ENCODE measurements at places on chromosomes 1 and 21. TPM values are rescaled to one million over a fixed set of nuclear protein-coding genes. Genes with fewer than 3 reads are reported as not detected.

DNA sequence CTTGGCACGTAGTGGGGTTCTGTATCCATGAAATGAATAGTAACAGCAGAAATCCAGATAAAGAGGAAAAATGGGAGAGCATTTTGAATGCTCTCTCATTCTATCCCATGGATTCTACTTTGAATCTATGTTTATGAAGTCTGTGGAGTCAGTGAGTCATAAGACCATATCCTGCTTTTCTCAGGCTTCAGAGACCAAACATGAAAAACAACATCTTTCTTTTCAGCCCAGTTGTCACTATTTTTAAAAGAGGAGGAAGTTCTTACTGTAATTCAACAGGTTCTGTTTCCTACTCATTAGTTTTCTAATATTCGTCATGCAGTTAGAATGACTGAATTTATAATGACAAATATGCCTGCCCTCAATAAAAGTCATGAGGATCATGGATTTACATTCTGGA lies 39.4 kb upstream of the CD55 start:
- peaks cover 75% of the 10 kb centered on the region for H3K4me1 ChIP-seq
- H3K4me3 ChIP-seq: no peak overlapping the region
- no peaks in the 10 kb centered on the region for H3K27me3 ChIP-seq

DNA sequence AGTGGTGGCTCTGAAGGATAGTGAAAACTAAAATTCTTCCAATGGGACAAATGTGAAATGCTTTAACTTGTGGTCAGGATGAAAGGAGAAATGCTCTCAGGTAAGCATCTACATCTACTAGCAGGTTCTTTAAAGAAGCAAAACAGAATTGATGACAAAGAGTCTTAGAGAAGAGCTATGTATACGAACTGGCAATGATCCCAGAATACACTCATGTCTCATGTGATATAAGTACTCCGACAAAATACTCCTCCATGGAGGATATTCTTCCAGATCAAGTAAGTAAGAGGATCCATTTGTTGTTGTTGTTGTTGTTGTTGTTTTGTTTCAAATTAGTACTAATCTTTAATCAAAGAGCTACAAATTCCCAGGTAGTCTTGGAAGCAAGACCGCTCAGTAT lies 174.0 kb upstream of the ATP1B1 start:
- peaks cover 47% of the 10 kb centered on the region for H3K27me3 ChIP-seq
- H3K4me3 ChIP-seq: no peak overlapping the region
- no peak for DNase-seq
- no peaks in the 10 kb centered on the region for H3K4me1 ChIP-seq
- H3K27ac ChIP-seq: no peak overlapping the region

DNA sequence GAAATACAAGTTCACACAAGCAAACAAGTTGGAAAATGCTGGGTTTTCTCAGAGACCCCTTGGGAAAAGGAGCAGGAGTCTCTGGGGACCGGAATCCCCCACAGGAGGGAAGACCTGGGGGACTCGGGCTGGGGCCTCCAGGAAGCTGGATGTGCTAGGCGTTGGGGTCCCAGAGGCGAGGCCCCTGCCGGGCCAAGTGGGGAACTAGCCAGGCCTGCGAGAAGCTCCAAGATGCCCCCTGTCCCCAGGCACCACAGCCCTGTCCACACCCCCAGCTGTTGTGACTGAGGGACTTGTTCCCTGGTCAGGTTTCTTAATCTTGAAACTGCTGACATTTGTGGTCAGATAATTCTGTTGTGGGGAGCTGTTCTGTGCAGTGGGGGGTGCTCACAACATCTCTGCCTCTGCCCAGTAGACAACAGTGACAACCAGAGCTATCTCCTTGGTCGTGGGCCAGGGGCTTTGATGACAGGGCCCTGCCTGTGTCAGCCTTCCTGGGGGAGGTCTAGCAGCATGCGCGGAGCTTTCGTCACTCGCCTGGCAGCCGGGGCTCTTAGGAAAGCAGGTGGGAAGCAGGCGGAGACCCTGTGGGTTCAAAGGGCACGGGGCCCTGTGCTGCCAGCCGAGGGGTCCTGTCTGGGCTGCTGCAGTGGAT lies 126.4 kb upstream of the ARHGEF16 start:
- DNase-seq: no peak
- H3K4me1 ChIP-seq: no peaks in the 10 kb centered on the region
- H3K27ac ChIP-seq: no peak overlapping the region
- H3K36me3 ChIP-seq: no peaks in the 10 kb centered on the region
- no peaks in the 10 kb centered on the region for H3K27me3 ChIP-seq

- no peaks in the 10 kb centered on the region for H3K27me3 ChIP-seq
- no peak overlapping the region for H3K4me3 ChIP-seq
- peaks cover 27% of the 10 kb centered on the region for H3K36me3 ChIP-seq
- no peak for DNase-seq
Measured at GRCh38 chr1:11842154-11843041, 5.2 kb downstream of the NPPA start.

- H3K27me3 ChIP-seq: no peaks in the 10 kb centered on the region
- no peak for DNase-seq
- peak overlapping the region; percentile 97 for H3K4me3 ChIP-seq
Measured at GRCh38 chr1:28510970-28511440, 5.2 kb downstream of the RCC1 start.

- H3K36me3 ChIP-seq: no peaks in the 10 kb centered on the region
- H3K27me3 ChIP-seq: peaks cover 11% of the 10 kb centered on the region
- H3K27ac ChIP-seq: no peak overlapping the region
- peaks cover 1% of the 10 kb centered on the region for H3K4me1 ChIP-seq
- DNase-seq: no peak
Measured at GRCh38 chr1:17130138-17130635, 10.9 kb upstream of the PADI2 start.

- no peaks in the 10 kb centered on the region for H3K36me3 ChIP-seq
- no peak overlapping the region for H3K4me3 ChIP-seq
- H3K4me1 ChIP-seq: no peaks in the 10 kb centered on the region
- peaks cover 7% of the 10 kb centered on the region for H3K27me3 ChIP-seq
- no peak for DNase-seq
- H3K27ac ChIP-seq: no peak overlapping the region
Measured at GRCh38 chr1:24236789-24237371, 49.8 kb upstream of the IFNLR1 start.

- H3K4me1 ChIP-seq: peaks cover 16% of the 10 kb centered on the region
- H3K36me3 ChIP-seq: no peaks in the 10 kb centered on the region
- no peak for DNase-seq
- H3K27me3 ChIP-seq: no peaks in the 10 kb centered on the region
- no peak overlapping the region for H3K27ac ChIP-seq
Measured at GRCh38 chr21:29477941-29478340, 179.2 kb downstream of the BACH1 start.

- no peak for DNase-seq
- H3K27ac ChIP-seq: no peak overlapping the region
- H3K4me3 ChIP-seq: no peak overlapping the region
- H3K36me3 ChIP-seq: peaks cover 6% of the 10 kb centered on the region
- H3K27me3 ChIP-seq: no peaks in the 10 kb centered on the region
- H3K4me1 ChIP-seq: no peaks in the 10 kb centered on the region
Measured at GRCh38 chr1:241591317-241591716, 48.9 kb downstream of the CHML start.

DNA sequence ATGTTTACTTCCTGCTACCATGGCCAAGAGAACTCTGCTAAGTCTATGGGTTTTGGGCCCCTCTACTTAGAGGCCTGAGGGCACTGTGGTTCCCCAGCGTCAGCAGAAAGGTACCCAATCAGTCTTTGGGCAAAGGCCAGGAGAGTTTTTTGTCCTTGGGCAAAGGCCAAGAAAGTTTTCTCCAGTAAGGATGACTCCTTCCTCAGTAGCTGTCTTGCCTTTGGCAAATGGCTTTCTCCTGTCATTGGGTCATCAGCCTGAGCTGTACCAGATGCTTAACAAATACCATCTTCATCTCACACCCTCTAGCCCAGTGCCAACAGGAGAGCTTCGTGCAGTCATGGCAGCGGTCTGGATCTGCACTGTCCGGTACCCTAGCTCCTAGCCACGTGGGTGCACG lies 199.3 kb upstream of the TMEM51 start:
- H3K4me1 ChIP-seq: no peaks in the 10 kb centered on the region
- no peaks in the 10 kb centered on the region for H3K27me3 ChIP-seq
- H3K27ac ChIP-seq: no peak overlapping the region
- DNase-seq: no peak

- peak; percentile 34 for DNase-seq
- H3K36me3 ChIP-seq: no peaks in the 10 kb centered on the region
- H3K27me3 ChIP-seq: peaks cover 10% of the 10 kb centered on the region
Measured at GRCh38 chr1:15803380-15803779, 4.1 kb downstream of the UQCRHL start.

DNA sequence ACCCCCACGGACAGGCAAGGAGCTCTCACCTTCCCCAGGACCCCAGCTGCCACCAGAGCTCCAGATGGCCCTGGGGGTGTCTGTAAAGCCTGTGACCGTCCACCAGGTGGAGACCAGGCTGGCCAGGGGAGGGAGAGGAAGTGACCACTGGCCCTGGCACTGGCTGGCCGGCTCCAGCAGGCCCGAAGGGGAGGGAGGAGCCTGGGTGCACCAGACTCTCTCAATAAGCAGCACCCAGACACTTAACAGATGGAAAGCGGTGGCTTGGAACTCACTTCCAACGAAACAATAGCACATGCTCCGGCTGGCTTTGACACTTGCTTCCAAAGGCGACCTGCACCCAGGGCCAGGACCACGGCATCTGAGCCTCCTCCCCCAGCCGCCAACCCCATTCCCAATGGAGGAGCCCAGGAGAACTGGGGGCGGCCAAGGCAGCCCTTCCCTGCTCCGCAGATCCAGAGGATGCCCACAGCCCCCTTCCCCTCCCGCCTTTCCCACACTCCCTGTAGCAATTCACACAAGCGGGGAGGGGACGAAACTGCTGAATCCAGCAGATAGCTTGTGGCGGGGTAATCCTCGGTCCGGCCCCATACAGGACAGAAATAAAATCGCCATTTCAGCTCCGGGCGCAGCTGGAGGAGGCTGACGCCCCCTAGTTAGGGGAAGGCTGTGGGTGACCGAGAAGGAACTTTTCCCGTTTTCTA lies 742 bp upstream of the PDE9A start:
- no peak for DNase-seq
- peak overlapping the region; percentile 43 for H3K27ac ChIP-seq
- H3K27me3 ChIP-seq: peaks cover 28% of the 10 kb centered on the region

DNA sequence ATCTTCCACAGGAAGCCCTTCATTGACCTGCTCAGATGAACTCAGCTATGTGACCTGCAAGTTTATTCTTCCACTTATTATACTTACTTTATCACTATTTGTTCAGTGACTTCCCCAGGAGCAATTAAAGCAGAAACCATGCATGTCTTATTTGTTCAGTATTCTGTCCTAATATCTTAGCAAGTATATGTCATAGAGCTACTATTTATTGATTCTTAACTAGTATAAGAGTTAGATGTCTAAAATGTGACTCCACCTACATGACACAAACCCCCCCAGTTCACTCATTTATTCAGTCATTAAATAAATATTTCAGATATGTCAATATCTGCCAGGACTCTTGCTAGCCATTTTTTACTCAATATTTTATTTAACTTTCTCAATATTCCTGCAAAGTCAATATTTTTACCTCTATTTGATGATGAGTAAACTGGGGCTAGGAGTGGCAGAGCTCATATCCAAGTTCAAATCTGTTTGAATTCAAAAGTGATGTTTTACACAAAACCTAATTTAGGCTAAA lies 469.0 kb upstream of the USP24 start:
- no peak overlapping the region for H3K27ac ChIP-seq
- no peaks in the 10 kb centered on the region for H3K4me1 ChIP-seq
- H3K4me3 ChIP-seq: no peak overlapping the region
- no peaks in the 10 kb centered on the region for H3K27me3 ChIP-seq

GRCh38 chr21:46024141-46024540 lies 42.6 kb downstream of the COL6A1 start:
- no peak overlapping the region for H3K27ac ChIP-seq
- peaks cover 17% of the 10 kb centered on the region for H3K27me3 ChIP-seq
- no peaks in the 10 kb centered on the region for H3K4me1 ChIP-seq
- no peak for DNase-seq

GRCh38 chr1:109864047-109864822 lies 46.4 kb upstream of the CSF1 start:
- no peak for DNase-seq
- H3K4me3 ChIP-seq: no peak overlapping the region
- peak overlapping the region; percentile 27 for H3K27ac ChIP-seq
- H3K27me3 ChIP-seq: peaks cover 14% of the 10 kb centered on the region
- H3K36me3 ChIP-seq: peaks cover 10% of the 10 kb centered on the region

DNA sequence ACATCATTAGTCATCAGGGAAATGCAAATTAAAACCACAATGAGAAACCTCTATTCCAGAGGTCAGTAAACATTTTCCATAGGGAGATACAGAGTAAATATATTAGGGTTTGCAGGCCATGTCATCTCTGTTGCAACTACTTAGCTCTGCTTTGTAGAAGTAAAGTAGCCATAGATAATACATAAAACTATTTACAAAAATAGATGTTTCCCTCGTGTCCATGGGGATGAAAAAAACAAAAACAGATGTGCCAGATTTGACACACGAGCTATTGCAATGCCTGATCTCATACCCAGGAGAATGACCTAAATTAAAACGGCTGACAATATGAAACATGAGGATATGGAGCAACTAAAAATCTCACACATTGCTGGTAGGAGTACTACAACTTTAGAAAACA lies 17.3 kb downstream of the LTN1 start:
- peaks cover 45% of the 10 kb centered on the region for H3K36me3 ChIP-seq
- no peak overlapping the region for H3K27ac ChIP-seq
- no peak for DNase-seq
- H3K4me3 ChIP-seq: no peak overlapping the region
- H3K27me3 ChIP-seq: no peaks in the 10 kb centered on the region
- H3K4me1 ChIP-seq: no peaks in the 10 kb centered on the region

DNA sequence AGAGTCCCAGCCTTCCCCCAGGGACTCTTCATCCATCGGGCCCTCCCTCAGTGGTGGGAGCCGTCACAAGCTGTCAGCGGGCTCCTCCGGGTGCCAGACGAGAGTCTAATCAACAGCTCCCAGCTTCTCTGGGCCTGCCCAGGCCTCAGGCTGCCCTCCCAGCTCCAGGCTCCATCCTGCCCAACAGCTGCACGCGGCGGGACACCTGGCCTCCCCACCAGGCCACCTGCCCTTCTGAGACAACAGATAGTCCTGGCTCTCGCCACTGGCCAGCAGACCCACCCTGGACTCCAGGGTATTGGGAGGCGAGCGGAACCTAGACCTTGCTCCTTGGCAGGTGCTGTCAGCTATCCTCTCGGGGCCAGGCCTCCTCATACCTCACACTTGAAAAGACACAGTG lies 3.1 kb downstream of the WNT4 start:
- no peak overlapping the region for H3K4me3 ChIP-seq
- peaks cover 6% of the 10 kb centered on the region for H3K4me1 ChIP-seq
- H3K27ac ChIP-seq: no peak overlapping the region
- peaks cover 38% of the 10 kb centered on the region for H3K27me3 ChIP-seq
- no peaks in the 10 kb centered on the region for H3K36me3 ChIP-seq

DNA sequence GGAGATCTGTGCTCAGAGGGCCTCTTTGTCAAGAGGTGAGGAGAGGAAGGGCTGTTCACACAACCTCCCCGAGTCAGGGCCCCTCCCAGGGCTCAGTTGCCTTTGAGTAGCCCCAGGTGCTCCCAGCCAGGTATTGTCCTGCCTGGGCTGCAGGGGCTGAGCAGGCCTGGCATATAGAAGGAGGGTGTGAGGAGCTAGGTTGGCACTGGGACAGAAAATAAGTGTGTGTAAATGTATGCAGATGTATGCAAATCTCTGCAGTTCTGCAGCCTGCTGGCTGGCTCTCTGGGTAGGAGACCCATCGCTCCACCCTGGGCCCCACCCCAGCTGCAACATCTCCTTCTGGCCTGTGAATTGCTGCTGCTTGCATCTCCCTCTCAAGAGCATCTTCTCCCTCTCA lies 52.4 kb downstream of the NAV1 start:
- H3K27me3 ChIP-seq: peaks cover 6% of the 10 kb centered on the region
- DNase-seq: no peak
- no peaks in the 10 kb centered on the region for H3K36me3 ChIP-seq
- H3K4me1 ChIP-seq: no peaks in the 10 kb centered on the region
- no peak overlapping the region for H3K27ac ChIP-seq

FAM110D gene
- not detected for total RNA-seq

CA6 gene
- total RNA-seq: 6.4 TPM

FAM163A gene
- not detected for total RNA-seq

FNDC5 gene
- total RNA-seq: not detected

SPATA17 gene
- total RNA-seq: not detected

C1orf210 gene
- total RNA-seq: not detected
